Thyroid gland (tissue), 4 donors: ENCODE measurements at places on chromosomes 7 and 10. TPM values are rescaled to one million over a fixed set of nuclear protein-coding genes. Genes with fewer than 3 reads are reported as not detected.

Gene GRM3
- not detected for total RNA-seq

Gene SLC18A3
- total RNA-seq: not detected

Gene CALHM3
- total RNA-seq: not detected

Gene DENND11
- 50.7 TPM for total RNA-seq

Gene ZNF775
- 7.5 TPM for total RNA-seq

Gene ATP6V0A4
- not detected for total RNA-seq
